EH (cell line): ENCODE measurements at places on chromosomes 6 and 20.

- no peak for DNase-seq
Measured at GRCh38 chr6:11248974-11249761, 16.7 kb upstream of the NEDD9 start.

DNA sequence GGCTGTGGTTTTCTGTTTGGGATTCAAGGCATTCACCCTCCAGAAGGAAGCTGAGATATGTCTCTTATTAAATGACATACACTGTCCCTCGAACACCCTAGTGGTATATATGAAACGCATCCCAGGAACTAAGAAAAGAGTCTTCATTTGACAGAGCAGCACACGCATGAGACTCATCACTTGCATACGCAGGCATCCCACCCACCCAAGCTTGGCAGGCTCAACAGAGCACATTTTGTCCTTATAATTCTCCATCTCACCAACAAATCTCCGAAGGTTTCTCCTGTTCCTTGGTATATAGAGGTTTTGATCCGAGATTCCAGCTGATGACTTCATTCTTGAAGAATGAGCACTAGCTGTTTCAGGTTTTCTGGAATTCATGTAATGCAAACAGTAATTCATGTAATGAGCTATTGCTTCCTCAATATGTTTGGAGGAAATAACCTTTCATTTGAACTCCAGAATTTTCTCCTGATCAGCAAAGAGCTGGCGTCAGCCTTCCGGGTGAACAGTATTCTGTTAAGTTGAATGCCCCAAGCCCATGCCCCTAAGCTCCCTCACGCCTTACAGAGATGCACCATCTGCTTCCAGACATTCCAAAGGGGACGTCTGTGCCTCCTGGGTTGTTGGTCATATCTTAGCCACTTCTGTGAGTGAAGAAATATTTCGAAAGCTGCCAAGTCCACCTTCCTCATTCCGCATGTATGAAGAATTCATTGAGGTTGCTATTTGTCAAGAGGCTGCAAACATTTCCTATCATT, 66.0 kb upstream of the CDH4 start:
- peak; percentile 96 for DNase-seq

DNA sequence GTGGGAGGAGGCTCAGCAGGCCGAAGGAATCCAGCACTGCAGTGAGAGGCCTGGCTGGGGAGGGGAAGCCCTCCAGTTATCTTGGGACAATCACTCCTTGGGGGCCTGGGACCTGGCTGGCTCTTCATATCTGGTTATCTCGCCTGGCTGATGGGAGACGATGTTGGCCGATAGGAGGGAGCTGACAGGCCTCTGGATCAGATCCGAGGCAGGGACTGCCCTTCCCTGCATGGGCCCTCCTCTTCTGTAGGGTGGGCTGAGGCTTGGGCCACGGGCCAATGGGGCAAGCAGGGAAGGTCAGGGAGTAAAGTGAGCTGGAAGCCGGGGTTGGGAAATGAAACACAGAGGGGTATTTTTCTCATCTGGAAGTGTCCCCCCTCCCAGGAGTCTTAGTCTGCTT, 25.2 kb downstream of the MANBAL start:
- no peak for DNase-seq

DNA sequence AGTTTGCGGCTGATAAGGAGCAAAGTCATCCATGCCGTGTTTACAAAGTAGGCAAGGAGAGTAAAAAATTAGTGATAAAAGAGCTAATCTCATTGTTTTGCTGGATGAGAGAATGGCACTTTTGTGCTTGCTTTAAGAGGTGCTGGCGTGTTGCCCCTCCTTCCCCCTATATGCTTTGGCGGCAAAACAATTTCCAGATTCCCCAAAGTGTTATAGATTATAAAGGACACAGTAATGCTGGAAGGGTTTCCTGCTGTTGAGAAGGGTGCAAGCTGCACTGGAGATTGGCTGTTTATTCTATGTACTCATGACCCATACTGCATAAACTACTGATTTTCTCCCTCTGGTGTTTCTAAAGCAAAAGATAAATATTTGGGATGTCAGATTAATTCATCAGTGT, 338.9 kb upstream of the MAP3K7 start:
- no peak for DNase-seq

GRCh38 chr20:21516861-21517565, 3.1 kb upstream of the NKX2-2 start:
- DNase-seq, result no peak

- DNase-seq, result no peak
Measured at GRCh38 chr6:143611580-143611979, 66.2 kb upstream of the PHACTR2 start.

DNA sequence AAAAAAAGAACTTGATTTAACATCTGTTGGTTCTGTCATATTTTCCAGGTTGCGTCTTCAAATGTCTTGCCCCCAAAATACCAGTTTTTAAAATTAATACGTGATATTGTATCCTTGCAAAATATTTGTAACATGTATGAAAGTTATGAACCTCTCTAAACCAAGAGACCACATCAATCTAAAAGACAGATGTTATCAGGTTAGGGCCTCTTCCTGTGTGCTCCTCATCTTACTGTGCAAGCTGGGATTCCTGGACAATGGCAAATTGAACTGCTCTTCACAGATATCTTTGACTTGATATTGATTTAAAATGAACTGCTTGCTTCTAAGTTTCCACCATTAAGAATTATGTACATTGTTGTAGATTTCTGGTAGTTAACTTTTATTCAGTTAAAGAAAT, 9.6 kb downstream of the TMEM239 start:
- no peak for DNase-seq

DNA sequence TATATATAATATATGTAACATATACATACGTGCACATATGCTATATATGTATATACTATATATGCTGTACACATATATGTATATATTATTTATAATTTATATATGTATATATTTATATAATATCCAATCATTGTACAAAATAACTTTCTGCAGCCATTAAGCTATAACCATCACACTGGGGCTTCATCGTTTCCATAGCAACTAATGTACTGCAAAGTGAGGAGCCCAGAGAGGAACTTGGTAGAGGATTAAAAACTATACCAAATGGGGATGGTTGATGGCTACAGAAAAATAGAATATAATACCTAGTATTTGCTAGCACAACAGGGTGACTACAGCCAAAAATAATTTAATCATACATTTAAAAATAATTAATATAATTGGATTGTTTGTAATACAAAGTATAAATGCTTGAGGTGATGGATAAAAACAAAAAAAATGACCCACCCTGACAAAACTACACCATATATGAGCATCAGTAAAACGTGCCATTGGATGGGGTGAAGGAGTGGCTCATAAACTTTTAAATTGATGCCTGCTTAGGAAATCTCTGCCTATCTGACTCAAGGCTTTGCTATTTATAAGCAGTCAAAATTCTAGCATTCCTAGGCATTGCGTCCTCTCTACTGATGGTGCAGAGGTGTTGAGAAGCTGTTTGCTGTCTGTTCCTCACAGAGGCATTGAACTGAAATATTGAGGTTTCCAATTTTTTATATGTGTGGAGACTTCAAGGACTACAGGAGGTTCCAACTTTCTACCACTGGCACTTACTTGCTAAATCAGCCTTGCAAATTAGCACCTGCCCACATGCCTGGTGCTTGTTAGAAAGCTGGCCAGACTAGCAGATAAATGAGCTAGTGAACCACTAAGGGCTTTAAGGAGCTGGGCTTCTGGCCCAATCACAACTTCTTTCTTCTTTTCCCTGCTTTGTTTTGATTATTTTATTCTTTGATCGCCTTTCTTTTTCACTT, 190.1 kb downstream of the SCP2D1 start:
- DNase-seq, result peak; percentile 4

- no peak for DNase-seq
Measured at GRCh38 chr6:133997267-133997666, 44.2 kb downstream of the TBPL1 start.

- DNase-seq, result no peak
Measured at GRCh38 chr20:63254606-63255384, 532 bp upstream of the NKAIN4 start.

DNA sequence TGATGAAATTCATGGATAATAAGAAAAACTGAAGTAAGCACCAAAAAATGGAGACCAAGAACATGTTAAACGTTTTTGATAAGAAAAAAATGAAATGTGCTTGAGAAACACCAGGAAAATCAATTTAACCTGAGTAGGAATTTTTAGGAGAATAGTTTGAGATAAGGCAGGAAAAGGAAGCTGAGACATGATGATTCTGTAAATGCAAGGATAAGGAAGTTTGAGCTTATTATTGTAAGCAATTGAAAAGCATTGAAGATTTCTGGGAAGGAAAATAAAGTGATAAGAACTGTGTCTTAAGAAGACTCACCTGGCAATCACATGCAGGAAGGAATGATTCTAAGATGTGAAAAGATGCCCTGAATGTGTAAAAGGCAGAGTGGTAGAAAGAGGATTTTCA, 66.6 kb downstream of the ALDH8A1 start:
- DNase-seq, result no peak

DNA sequence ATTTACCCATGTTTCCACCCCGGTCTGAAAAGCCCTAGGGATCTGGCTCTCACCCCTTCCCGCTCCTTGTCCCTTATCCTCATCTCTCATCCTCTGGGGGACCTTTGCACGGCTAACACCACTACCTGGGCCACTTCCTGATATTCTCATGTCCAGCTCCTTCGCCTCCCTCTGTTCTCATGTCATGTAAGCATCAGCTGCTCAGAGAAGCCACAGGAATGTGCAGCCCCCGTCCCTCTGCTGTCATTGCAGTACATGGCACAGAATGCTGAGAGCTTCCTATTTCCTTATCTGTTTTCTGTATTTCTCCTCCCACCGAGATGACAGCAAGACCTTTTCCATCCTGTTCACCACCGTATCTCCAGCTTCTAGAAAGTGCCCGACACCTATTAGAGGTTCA, 102.4 kb downstream of the MTHFD1L start:
- peak; percentile 11 for DNase-seq

DNA sequence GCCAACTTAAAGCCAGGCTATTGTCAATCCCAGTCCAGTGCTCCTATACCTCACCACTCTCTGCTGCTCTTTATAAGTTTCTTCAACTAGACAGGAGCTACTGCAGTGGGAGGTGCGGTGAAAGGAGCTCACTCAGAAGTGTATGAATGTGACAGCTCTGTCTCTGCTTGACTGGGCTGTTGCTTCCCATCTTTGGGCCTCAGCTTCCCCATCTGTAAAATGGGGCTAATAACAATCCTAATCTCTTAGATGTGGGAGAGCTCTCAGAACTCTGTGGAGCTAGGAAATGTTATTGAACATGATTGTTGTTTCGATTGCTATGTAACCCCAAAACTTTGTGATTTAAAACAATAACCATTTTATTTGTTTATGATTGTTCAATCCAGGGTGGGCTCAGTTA, 8.4 kb upstream of the RALY start:
- no peak for DNase-seq

DNA sequence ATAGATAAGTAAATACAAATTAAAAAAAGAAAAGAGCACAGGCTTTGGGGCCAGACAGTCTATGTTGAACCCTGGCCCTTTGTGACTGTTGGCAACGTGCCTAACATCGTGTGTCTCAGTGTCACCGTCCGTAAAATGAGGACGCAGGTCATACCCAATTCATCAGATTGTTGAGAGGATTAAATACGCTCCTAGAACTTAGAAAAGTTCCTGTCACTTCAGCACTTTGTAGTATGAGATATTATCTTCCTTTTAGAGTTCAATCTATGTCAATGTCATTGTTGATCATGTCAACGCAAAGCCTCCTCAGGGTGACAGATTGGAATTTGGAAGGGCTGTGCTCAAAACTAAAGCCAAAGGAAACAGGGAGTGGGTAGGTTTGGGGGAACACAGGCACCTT, 21.7 kb downstream of the SERPINB1 start:
- no peak for DNase-seq

GRCh38 chr6:36586606-36587005, 7.6 kb upstream of the SRSF3 start:
- no peak for DNase-seq

DNA sequence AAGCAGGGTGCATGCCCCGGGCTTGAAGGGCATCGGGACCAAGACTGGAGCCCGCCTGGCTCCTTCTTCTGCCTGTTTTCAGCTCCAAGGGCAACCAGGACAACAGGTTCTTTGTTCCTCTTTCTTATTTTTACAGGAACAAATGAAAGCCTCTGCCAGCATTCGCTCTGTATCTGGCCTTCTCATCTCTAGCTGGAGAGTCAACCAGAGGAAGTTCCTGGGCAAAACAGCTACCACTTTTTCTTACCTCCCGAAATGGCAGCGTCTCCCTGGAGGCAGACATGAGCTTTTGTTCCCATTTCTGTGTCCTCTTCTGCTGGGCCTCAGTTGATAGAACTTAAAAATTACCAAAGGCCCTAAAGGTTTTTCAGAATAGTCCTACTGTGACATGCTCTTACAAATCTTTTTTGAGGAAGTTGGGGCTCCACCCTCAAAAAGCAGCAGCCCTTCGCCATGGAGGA, 74.1 kb upstream of the NAA20 start:
- no peak for DNase-seq

DNA sequence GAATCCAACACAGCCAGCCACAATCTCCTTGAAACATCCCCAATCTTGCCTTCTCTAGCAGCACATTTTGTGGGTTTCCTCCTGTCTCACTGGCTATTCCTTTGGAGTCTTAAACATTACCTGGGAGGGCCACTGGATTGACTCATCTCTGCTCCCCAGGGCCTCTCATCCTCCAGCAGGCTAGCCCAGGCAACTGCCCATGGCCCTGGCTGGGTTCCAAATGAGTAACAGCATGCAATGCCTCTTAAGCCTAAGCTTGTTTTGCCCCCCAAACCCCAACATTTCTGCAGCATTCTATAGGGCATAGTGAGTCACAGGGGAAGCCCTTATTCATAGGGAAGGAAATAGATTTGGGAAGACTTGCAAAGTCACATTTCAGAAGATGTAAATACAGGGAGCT, 204.9 kb downstream of the FOXA2 start:
- no peak for DNase-seq

GRCh38 chr6:89372506-89372901, 20.0 kb upstream of the UBE2J1 start:
- DNase-seq, result no peak

DNA sequence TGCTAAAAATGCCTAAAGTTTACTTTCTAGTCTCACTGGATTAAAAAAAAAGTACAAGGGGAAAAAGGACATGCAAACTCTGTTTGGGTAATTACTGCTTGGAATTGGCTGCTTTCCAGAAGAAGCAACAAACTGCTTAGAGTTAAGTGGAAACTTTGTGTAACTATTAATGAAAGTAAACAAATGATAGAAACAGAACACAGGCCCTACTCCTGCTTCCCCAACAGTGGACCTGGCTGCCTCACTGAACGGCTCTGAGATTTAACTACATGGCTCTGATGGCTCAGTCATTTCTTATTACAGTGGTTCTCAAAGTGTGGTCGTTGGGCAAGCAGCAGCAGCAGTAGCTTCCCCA, 108.5 kb downstream of the MAN1A1 start:
- peak; percentile 7 for DNase-seq

GRCh38 chr6:36839749-36840431, 646 bp upstream of the CPNE5 start:
- peak; percentile 34 for DNase-seq
